ENCODE measurements at places on chromosomes 2 and 18.

- no peak for DNase-seq
Observed at GRCh38 chr2:198016243-198016642, 211.8 kb downstream of the PLCL1 start.

DNA sequence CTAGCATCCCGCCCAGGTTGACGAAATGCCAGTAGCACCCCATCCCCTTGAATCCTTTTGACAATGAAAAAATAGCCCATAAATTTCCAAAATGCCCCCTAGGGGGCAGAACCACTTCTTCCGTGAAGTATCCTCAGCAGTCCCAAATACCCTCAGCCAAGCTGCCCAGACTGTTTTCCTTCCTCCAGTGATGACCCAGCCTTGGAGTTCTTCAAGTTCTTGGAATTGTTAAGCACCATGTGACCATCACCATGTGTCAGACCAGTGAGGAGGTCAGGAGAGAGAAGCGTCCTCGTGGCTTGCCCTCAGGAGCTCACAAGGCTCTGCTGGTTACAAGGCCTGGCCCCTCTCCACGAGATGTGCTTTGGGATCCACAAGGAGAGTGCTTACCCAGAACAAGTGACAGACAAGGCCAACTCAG is 1.4 kb upstream of the SLC23A3 start:
- peak; percentile 47 for DNase-seq

DNA sequence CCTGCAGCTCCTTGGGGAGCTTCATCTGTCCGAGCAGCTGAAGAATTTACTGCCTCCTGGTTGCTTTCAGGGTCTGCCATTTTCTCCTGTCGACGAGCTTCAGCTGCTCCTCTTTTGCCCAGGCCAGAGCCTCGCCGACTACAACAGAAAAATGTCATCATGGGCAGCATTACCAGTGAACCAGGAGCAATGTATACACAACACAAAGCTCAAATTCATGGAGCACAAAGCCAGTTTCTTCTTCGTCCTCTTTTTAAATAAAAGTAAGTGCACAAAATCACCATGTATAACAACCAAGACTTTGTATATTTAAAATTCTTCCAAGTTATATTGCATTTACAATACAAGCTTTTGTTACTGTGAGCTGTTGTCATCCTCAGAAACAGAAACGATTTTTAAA is 85.0 kb downstream of the TRIP12 start:
- DNase-seq = no peak

DNA sequence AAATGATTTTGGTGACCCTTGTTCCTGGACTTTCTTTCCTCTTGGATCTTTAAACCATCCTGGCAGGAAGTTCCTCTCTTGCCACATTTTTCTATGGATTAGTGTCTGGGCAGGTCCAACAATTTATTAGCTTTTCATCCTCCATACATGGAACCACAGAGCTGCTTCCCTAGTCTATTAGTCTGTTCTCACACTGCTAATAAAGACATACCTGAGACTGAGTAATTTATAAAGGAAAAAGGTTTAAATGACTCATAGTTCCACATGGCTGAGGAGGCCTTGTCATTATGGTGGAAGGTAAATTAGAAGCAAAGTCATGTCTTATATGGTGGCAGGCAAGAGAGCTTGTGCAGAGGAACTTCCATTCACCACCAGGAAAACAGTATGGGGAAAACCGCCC is 122.9 kb downstream of the DDX1 start:
- no peak for DNase-seq

GRCh38 chr2:222410534-222410933 is 13.8 kb upstream of the SGPP2 start:
- no peak for DNase-seq

GRCh38 chr2:132607426-132608090 is 62.4 kb downstream of the LYPD1 start:
- no peak for DNase-seq

- DNase-seq = peak; percentile 62
Observed at GRCh38 chr2:235394278-235394828, 99.5 kb upstream of the AGAP1 start.

DNA sequence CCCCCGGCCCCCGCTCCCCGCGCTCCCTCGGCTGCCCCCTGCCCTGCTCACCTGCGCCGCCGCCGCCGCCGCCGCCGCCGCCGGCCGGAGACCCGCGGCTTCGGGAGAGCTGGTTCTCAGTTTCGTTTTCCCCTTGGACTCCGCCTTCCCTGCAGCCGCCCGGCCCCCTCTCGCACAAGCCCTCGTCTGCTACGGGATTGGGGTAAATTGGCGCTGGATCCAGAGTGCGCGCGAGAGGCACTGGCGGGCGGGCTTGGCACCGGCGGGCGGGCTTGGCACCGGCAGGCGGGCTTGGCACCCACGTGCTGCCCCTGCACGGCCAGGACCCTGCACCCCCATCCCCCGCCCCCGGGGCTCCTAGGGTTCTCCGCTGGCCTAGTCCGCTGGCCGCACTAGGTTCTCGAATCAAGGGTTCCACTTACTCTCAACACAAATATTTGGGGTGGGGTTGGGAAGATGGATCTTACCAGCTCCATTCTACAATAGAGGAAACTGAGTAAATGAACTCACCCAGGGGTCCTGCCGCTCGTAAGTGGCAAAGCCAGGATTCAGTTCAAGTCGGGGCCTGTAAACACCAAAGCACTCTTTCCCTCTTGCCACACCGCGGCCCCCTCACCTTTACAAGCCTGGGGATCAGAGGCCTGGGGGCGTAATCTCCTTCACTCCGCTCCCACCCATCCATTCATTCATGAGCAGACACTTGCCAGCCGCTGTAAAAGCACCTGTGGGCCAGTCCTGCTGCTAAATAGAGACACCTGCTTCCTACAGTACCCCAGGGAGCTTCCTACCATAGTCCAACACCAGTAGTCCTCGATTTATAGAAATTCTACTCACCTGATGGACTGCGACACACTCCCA is at the start of gene EIF2AK2:
Gene EIF2AK2 (minus strand): TSS at position 124 of the 858 bp plus-strand sequence. CDS start 9,174 bp downstream, outside the sequence.
- DNase-seq = peak; percentile 87

GRCh38 chr2:230000118-230000841 is 68.4 kb downstream of the SLC16A14 start:
- no peak for DNase-seq

DNA sequence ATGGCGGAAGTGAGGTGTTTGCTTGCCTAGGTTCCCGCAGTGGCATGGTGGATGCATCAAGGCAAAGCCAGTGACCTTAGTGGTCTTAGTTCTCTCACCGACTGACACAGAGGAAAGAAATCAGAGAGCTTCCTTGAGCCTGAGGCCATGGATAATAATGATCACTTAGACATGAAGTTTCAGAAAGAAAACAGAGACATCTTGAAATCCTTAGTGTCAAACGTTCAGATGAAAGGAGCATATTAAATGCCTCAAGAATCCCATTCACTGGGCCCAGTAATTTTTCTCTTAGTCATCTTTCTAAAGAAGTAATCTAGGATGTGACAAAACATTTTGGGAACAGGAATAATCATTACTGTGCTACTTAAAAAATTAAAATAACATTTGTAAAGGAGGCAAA is 35.2 kb downstream of the COPS8 start:
- DNase-seq = no peak

DNA sequence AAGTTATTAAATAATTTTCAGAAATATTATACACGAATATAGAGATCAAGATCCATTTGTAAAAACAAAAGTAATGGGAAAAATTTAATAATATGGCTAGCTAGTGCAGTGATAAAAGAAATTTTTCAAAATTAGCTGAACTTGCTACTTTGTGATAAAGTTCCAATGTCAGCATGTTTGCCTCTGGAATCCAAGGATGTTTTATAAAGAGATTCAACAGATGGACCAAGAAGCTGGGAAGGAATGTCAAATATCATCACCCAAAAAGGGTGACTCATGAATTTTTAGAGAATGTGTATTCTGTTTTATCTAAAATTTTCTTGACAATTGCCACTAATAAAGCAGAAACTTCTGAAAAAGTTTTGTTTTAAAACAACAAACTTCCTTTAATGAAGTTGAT is 95.3 kb downstream of the FSIP2 start:
- no peak for DNase-seq

DNA sequence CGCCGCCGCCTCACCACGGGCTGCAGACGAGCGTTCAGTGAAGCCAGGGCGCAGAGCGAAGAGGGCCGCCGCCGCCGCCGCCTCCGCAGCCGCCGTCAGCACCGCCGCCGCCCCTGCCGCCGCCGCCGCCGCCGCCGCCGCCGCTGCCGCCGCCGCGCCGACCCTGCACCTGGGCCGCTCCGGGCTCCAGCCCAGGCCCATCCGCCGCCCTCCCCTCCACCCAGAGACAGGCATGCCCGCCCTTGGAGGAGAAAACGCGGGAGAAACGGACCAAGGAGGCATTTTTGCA is 3.0 kb downstream of the POU3F3 start:
- DNase-seq = no peak

DNA sequence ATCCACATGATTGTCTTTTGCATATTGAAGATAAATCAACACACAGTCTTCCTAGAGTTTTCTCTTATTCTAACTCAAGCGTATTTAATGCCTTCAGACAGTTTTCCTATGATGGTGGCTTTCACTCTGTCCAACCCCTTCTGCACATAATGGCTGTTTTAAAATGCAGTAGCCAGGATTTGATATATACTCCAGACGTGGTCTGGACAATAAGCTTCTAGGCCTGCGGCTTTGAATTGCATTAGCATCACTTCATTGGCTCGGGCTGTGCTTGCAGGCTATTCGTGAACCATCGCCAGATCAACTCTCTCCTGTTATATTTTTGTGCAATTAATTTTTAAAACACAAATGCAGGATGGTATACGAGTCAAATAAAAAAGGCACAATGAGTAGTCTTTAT is 235.3 kb downstream of the BCL2 start:
- no peak for DNase-seq

- no peak for DNase-seq
Observed at GRCh38 chr2:227163998-227164762, at the start of the genes COL4A3 and COL4A4. COL4A3 (plus strand) TSS chr2:227164624; CDS start chr2:227164727, 103 bp downstream. COL4A4 (minus strand) TSS chr2:227164205; CDS start chr2:227147483, 16,722 bp downstream.

DNA sequence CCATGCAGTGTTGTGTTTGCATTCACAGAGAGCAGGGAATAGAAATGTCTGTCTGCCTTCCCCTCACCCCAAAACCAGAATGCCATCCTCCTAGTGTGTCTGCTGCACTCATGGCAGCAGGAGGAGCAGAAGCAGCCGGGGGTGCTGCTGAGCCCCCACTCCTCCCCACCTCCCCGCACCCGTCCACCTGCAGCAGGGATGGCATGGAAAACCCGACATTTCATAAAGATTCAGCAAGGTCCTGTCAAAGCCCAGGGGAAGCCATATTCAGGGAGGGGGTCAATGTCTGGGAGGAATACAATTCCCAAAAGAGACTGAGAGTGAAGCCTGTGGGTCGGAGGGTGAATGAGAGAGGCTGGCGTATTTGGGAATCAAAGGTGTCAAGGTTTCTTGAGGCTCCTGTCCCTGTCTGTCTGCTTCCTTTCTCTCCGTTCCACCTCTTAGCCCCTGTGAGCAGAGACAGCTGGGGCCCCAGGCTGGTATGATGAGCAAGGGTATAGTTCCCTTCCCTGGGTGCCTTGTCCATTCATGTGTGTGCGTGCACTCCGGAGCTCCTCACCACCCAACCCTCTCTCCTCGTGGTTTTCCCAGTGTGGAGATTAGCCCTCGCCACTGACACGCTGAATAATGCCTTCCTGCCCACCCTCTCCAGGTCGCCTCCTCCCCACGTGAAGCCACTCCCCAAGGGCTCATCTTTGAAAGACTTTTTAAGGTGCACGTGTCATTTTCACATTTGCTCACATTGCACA is 133.5 kb upstream of the ZNF236 start:
- DNase-seq = no peak

- no peak for DNase-seq
Observed at GRCh38 chr18:10376731-10377130, 77.7 kb upstream of the APCDD1 start.

GRCh38 chr2:239026711-239027361 is 179.0 kb downstream of the TWIST2 start:
- no peak for DNase-seq

DNA sequence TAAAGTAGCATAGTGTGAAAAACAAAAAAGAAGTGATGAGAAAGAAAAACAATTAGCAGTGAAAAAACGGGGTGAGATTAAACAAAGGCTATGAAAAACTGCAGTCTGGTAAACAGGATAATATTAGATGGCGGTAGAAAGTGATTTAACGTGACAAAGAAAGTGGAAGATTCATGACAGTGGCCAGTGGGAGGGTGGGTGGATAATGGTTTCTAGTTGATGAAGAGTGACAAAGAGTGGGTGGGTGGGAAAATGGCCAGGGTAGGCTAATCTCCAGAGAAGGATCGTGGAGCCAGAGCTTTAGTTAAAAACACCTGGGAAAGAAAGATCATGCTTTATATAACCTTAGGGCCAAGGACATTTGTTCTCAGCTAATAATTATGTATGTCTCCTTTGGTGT is 1667.8 kb downstream of the LRP1B start:
- no peak for DNase-seq

- DNase-seq = no peak
Observed at GRCh38 chr2:69554981-69555380, 88.6 kb downstream of the AAK1 start.

GRCh38 chr2:156191527-156191926 is 141.0 kb downstream of the NR4A2 start:
- DNase-seq = no peak

- no peak for DNase-seq
Observed at GRCh38 chr2:185291035-185291647, 447.5 kb upstream of the FSIP2 start.

DNA sequence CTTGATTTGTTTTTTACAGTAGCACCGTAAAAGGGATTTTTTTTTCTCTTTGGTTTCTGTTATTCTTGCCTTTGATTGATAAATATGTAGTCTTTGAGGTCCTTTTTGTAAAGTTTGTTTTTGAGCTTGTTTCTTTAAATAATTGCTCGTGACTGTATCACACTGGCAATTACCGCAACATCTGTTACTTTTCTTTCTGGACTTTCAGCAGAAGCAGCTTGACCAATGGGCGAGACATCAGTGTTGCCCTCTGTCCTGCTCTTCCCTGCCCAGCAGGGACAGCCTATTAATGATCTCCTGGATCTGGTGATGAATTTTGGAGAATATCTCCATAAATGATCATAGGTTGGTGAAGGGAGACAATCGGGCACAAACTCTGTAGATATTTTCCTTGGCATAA is 74.9 kb downstream of the TDRD15 start:
- DNase-seq = no peak

DNA sequence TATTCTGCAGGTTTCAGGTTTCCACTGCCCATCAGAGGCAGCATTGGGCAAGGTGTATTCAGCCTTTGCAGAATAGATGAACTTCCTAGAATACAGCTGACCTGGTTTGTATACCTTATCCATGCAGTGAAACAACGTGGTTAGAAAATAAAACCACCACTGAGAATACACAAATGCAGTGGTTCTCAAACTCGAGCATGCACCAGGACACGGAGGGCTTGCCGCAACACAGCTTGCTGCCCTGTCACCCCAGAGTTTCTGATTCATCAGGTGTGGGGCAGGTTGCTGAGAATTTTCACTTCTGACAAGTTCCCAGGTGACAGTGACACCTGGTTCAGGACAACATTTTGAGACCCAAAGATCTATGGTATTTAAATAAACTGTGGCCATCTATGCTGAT is 23.4 kb upstream of the C1D start:
- no peak for DNase-seq

DNA sequence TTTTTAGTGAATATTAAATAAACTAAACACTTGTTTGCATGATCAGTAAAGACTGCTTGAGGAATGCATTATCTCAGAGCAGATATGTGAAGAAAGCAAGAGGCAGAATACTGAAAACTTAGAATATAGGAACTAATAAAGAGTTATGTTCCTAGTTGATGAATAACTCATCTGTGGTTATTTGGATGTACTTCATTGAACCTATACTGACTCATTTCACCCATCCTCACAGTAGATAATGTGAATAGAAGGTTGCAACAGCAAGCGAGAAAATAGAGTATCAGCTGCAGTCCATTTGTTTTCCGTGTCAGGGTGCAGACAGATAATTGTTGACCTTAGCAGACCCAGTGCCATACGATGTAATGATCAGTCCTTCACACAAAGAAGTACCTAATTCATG is 945.7 kb upstream of the LRRTM1 start:
- DNase-seq = no peak

- no peak for DNase-seq
Observed at GRCh38 chr18:8681196-8681595, 24.2 kb upstream of the MTCL1 start.

All from RKO (cell line).